Endothelial cell (in vitro differentiated cells): ENCODE measurements at places on chromosomes 7 and 10. TPM values are rescaled to one million over a fixed set of nuclear protein-coding genes. Genes with fewer than 3 reads are reported as not detected.

GNB2 gene
- total RNA-seq: 336 TPM

NEUROG3 gene
- total RNA-seq: not detected

TBX20 gene
- total RNA-seq: 0.36 TPM

DNA sequence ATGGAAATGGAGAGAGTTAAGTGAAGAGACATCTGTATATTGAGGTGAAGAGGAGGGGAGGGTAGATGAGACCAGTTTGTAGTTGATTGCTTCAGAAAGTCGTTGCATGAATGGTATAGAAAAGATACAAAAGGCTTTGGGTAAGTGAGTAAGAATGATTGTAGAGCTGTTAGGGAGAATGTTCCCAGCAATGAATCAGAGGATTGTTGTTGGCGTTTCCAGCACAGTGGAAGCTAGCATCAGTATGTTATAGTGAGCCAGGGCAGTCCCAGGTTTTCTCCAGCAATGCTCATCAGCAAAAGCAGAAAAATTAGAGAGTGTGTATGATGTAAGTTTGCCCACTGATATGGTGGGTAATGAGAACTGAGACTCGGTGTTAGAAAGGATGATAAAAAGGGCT is 15.4 kb upstream of the CDK6 start:
- DNase-seq: no peak

GRCh38 chr7:1666823-1667565 is 3.1 kb upstream of the ELFN1 start:
- DNase-seq: peak; percentile 33

GRCh38 chr7:149729586-149729982 is 43.8 kb downstream of the ZNF467 start:
- DNase-seq: no peak

DNA sequence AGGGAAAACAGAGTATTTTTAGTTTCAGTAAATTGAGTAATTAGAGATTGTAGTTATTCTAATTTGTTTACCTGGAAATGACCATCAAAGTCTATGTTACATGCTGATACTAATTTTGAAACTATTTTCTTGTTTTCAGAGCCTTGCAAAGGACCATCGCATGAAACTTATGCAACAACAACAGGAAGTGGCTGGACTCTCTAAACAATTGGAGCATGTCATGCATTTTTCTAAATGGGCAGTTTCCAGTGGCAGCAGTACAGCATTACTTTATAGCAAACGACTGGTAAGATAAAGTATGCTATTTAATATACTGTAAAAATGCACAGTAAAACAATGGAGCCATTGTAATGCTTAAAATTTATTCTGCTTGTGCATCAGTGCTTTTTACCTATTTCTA is 78.5 kb downstream of the TRIM24 start:
- no peak for DNase-seq
